Stimulated activated CD8-positive, alpha-beta memory T cell treated with anti-CD3 and anti-CD28 coated beads, Interleukin-4, amount 100 ng/mL, for 4 hours (primary cell): ENCODE measurements at places on chromosomes 13 and 19.

GRCh38 chr19:11673608-11674041, 65.1 kb downstream of the ZNF823 start:
- DNase-seq, result no peak

- DNase-seq, result no peak
Observed at GRCh38 chr19:11198769-11199424, 1.6 kb upstream of the KANK2 start.

DNA sequence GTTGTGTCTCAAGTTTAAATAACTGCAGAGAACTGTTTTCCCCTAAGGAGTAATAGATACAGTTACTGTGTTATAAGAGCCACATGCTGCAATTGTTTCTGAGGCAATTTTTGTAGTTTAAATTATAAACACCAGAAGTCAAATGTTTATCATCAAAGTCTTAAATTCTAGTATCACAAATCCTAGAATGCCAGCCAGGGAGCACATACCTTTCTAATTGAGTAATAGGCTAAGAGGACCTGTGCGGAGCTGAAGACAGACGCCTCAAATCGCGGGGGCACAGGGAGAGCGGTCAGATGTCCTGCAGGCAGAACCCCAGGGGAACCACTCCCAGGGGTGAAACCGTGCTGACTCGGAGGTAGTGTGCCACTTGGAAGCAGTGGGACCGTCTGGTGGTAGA, 65.2 kb upstream of the TNFRSF19 start:
- no peak for DNase-seq

DNA sequence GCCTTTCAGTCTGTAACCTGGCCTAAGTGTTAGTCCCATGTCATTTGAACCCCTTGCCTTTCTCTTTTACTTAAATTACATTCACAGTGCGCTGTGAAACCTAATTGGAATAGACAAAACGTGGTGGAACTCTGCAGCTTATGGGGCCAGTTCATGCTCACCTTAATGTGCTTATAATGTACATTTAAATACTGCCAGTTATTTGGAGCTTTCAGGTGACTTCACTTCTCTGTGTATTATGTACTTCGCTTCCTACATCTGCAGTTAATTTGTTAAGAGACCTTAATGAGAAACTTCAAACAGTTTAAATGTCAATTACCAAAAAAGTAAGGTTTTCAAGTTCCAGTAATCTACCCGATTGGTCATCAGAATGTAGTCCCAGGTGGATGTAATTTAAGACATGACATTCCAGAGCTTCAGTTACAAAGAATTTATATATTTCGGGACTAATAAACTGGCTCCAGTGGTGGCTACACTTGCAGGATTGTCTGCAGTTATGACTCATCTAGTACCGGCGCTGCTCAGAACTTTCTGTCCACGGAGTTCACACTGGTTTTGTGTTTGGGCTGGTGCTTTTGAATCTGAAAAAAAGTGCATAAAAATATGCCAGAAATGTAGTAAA, 125.3 kb downstream of the TM9SF2 start:
- no peak for DNase-seq

GRCh38 chr13:80973721-80974120, 632.8 kb upstream of the SPRY2 start:
- no peak for DNase-seq

DNA sequence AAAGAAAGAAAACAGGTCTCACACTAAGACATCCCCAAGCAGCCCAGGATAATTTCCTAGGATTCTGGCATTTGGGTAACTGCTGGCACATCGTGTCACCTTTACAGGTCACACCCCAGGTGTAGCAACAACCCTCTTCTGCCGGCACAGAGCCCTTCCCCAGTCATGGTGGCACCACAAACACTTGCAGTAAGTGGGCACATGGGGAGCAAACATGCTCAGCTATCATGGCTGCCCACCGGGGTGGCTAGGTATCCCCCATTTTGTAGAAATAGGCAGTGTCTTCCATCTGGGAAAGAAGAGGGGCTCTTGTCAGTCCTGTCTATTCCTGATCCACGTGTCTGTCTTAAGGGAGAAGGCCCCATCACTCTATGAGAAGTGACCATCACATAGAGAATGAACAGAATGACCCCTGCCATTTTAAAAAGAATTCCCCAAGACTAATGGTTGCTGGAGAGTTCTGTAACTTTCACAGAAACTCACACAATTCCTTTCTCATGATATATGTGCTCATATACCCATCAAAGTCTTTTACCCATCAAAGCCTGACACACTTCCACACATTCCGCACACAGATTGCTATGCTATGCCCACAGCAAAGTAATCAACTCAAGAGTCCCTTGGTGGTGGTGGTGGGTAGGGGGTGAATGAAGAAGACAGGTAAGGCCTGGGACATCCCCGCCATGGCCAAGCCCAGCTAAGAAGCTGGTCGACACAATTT, 33.3 kb downstream of the BRD4 start:
- DNase-seq, result no peak
